Left ventricle myocardium inferior (tissue), 1 donor: ENCODE measurements at places on chromosomes 3 and 15. TPM values are rescaled to one million over a fixed set of nuclear protein-coding genes. Genes with fewer than 3 reads are reported as not detected.

LRRC31 gene
- total RNA-seq: not detected

WNT7A gene
- total RNA-seq: not detected

CELF6 gene
- 1.5 TPM for total RNA-seq

AADACL2 gene
- not detected for total RNA-seq

TMEM89 gene
- total RNA-seq: not detected

UBE2E2 gene
- total RNA-seq: 47.2 TPM

CCR2 gene
- total RNA-seq: 0.63 TPM

PPP2R3A gene
- total RNA-seq: 94.9 TPM
